ENCODE measurements at places on chromosomes 6 and 20. TPM values are rescaled to one million over a fixed set of nuclear protein-coding genes. Genes with fewer than 3 reads are reported as not detected.
A peak's percentile ranks its signal among the peaks of the same experiment; 100 is the strongest.

GRCh38 chr6:71888756-71889340, 2.5 kb downstream of the RIMS1 start:
- no peak for DNase-seq

DNA sequence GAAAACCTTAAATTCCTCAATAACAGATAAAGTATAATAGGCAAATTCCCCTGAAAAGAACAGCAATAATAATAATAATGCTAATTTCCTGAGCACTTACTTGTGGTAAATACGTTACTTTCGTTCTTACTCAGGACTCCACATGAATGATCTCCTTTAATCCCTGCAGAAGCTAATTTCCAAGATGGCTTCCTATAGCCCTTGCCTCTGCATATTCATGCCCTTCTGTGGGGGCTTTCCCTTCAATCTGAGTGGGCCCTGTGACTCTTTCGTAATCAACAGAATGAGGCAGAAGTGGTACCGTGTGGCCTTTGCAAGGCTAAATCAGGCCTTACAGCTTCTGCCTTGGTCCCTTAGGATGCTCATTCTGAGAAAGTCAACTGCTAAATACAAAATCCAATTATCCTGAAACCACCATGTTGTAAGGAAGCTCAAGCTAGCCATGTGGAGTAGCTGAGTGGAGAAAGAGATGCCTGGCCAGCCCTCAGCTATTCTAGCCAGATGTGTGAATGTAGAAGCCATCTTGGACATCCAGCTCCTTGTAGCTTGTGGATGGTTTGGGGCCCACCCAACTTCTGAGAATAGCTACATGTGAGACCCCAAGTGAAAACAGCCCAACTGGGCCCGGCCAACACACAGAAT, 50.5 kb downstream of the MCUR1 start:
- no peak for DNase-seq

DNA sequence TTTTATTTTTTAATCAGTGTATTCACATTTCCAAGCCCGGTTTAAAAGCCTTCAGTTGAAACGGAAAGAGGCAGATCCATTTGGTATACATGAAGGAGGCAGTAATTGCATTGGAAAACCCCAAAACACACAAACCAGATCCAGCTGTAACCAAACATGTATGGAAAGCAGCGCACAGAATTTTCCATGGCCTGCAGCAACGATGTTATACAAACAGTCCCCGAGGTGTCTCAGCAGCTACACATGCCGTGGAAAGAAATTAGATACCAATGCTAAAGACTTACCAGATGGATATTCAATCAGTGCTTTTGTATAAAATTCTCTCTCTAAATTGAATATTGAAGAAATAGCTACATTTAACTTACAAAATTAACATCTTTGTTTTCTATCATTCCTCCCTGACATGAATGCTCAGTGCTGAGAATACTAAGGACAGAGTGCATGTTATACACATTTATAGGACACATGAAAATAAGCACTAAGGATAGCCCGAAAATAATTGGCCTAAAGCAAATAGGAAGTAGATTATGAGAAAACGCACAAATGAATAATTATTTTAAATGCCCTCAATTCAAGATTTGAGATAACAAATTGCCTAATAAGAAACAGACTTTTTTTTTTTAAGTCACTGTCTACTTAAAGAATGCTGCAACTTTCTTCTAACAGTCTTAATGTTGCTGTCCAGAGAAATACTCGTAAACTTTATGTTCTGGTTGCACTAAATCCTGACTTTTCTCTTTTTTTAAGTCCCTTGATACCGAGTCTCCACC, 713.1 kb downstream of the HDGFL1 start:
- DNase-seq = peak; percentile 19

GRCh38 chr6:136501096-136501495, 49.1 kb downstream of the MAP7 start:
- no peak for DNase-seq

GRCh38 chr6:43922426-43923375, 152.7 kb downstream of the VEGFA start:
- no peak for DNase-seq

DNA sequence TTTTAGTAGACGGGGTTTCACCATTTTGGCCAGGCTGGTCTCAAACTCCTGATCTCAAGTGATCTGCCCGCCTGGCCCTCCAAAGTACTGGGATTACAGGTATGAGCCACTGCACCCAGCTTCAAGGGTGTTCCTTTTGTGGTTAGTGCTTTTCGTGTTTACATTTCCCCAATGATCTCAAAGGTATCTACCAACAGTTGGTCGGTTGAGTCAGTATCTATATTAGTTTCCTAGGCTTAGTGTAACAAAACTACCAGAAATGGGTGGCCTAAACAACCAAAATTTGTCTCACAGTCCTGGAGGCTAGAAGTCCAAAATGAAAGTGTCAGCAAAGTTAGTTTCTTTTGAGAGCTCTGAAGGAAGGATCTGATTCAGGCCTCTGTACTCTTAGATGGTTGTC, 30.1 kb downstream of the CASP8AP2 start:
- DNase-seq = no peak

DNA sequence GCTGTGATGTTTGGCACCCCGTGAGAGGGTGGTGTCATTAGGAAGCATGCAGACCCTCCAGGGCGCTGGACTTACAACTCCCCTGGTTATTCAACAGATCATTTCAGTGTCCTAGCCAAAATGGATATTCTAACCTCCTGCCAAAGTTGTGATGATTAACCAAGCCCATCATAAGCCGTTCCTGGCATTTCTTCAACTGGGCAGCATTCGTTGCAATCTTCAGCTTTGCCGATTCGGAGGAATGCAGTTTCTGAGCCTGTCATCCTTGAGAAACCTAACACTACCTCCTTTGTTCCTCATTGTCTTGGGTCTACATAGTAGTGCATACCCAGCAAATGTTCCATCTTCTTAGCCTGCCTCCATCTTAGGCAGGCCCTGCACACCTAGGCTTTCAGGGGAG, 79.2 kb upstream of the MAP3K4 start:
- no peak for DNase-seq

DNA sequence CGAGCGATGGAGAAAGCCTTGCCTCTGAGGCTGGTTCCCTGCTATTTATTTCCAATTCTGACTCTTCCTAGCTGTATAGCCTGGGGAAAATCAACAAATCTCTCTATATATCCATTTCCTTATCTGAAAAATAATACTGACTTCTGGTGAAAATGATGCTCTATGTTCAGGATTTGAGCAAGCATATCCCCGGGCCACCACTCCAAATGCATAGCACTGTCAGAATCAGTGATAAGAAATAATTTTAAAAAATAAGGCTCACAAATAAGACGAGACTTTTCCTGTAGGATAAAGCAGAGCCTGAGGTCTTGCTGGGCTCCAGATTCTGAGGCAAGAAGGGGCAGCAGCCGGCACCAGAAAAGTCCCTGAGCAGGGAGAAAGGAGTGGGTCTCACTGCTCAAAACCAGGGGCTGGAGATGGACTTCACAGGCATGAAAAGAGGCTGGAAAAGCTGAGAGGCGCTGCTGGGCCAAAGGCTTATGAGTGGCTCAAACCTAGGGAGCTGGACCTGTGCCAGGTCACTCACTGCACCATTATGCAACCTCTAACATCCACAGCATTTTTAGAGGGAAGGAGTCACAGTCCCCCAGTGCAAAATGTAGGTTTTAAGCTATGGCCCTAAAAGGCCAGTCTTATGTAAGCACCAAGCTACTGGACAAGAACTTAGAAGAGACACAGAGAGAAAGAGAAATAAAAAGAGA, 48.1 kb upstream of the SLC17A4 start:
- DNase-seq = peak; percentile 23

DNA sequence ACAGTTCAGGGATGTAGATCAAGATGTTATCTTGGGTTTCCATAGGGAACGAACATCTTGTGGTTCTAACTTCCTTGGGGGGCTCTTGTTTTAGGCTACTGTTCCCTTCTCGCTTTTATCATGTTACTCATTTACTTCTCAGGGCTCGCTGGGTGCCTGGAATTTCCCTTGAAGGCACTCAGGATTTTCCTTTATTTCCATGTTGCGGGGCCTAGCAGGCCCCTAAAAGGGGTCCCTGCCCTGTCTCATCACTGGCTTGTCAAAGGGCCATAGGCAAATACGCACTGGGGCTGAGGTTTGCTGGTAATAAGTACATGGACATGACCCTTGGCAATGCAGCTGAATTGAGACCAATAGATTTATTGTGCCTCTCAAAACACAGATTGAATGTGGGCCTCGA, 262.3 kb downstream of the CDH4 start:
- no peak for DNase-seq

GRCh38 chr6:88869263-88870020, 94.0 kb downstream of the RNGTT start:
- DNase-seq = peak; percentile 35

- no peak for DNase-seq
Observed at GRCh38 chr20:43917380-43917779, 2.7 kb downstream of the TOX2 start.

- DNase-seq = peak; percentile 11
Observed at GRCh38 chr6:111952821-111953540, 79.7 kb upstream of the FYN start.

- DNase-seq = peak; percentile 93
Observed at GRCh38 chr20:57928181-57928967, 218.6 kb upstream of the PMEPA1 start.

DNA sequence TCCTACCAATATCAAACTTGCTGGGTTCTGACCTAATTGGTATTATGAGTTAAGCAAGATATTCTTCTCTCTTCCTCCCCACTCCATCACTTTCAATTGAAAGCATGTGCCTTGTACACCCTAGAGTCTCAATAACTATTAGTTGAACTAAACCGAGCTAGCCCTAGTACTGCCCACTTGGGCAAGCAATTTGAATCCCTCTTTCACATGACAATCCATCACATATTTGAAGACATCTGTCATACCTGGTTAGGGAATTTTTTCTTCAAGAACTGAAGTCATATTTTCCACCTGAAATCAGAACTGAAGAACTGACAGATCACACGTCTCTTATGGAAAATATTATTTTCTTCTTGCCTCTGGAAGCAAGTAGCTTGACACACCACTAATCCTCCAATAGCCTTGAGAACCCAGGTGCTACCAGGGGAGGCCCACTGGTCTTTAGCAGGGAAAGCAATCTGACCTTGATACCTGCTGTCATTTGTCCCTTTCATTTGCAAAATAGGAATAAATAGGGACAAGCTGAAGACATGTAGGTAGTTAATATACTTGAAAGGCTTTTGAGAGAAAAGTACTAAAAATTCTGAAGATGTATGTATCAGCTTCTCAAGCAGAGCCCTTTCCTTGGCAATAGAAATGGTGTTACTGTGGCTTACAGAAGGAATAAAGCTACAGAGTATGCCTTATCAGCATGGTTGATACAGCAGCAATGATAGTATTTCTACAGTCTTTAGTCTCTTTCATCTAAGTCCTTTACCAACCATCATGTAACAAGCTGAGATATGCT, 71.4 kb downstream of the GJA10 start:
- DNase-seq = no peak

- DNase-seq = peak; percentile 100
Observed at GRCh38 chr6:37630281-37630799, 67.3 kb downstream of the MDGA1 start.

GRCh38 chr20:51494241-51495110, 48.0 kb downstream of the NFATC2 start:
- no peak for DNase-seq

DNA sequence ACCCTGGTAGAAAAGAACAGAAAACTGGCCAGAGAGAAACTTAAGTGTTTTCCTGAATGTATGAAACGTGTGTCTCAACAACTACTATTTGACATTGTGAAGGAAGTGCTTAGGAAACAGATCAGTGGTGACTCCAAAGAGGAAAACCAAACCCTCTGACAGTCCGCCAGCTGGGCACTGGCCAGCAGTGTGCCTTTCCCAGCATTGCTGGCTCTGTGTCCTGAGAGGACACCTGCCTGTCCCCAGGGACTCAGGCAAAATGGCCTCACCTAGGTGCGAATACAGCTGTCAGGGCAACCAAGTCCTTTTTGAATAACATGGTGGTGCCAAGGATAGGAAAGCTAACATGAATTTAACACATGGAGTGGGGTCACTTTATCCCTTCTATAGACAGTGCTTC, 72.5 kb downstream of the NDUFAF5 start:
- no peak for DNase-seq

GRCh38 chr6:10418361-10418861, 3.5 kb upstream of the TFAP2A start:
- DNase-seq = no peak

DNA sequence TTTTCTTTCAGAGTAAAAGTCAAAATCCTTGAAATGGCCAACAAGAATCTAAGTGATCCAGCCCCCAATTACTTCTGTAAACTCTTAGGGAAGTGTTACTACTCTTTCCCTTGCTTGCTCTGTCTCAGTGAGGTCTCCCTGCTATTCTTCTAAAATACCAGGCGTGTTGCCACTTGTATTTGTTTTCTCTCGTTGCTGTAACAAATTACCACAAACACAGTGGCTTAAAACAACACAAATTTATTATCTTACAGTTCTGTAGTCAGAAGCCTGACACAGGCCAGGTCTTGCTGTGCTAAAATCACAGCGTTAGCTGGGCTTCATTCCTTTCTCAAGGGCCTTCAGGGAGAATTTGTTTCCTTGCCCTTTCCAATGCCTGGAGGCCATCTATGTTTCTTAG, 59.9 kb downstream of the HECA start:
- DNase-seq = no peak

DNA sequence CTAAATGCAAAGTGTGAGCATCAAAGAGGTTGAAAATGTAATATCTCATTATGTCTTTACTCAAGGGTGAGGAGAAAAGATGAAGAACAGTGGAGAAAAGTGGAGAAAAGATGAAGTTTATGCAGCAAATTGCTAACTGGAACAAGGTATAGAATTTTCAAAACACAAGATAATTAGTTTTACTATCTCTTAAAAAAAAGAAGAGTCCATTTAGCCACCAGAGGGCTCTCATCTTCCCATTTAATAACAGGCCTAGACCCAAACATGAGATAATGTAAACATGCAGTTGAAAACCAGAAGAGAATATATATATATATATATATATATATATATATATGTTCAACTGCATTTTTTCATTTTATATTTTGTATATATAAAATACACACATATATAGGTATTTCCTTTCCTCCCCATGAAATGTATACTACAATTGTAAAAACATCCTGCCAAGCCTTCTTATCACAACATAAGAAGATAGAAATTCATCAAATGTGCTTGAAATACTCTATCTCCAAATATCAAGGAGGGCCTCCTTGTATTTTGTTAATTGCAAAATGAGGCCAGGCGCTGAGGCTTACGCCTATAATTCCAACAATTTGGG, 78.4 kb downstream of the ADTRP start:
- peak; percentile 62 for DNase-seq

Gene SLC22A1
- total RNA-seq = 1.3 TPM

Gene PNLDC1
- not detected for total RNA-seq

Gene BCAS4
- total RNA-seq = 11.6 TPM

Gene ZKSCAN3
- 3.9 TPM for total RNA-seq

Gene DUSP15
- total RNA-seq = not detected

Gene FITM2
- 14.1 TPM for total RNA-seq

Gene CALHM6
- 9.6 TPM for total RNA-seq

Gene PACSIN1
- not detected for total RNA-seq

Gene SMOC2
- total RNA-seq = not detected

Gene NKX2-2
- total RNA-seq = not detected

Gene VGLL2
- not detected for total RNA-seq

Gene TFAP2C
- total RNA-seq = 104 TPM

Gene VSX1
- 2.8 TPM for total RNA-seq

Data from RPMI7951 (cell line).